ENCODE measurements at places on chromosomes 11 and 22.

- DNase-seq: no peak
Observed at GRCh38 chr11:120759046-120759445, 247.5 kb downstream of the GRIK4 start.

GRCh38 chr11:116930177-116930576 is 92.8 kb upstream of the APOA1 start:
- DNase-seq: no peak

GRCh38 chr22:36910461-36910860 is 3.0 kb upstream of the CSF2RB start:
- no peak for DNase-seq

DNA sequence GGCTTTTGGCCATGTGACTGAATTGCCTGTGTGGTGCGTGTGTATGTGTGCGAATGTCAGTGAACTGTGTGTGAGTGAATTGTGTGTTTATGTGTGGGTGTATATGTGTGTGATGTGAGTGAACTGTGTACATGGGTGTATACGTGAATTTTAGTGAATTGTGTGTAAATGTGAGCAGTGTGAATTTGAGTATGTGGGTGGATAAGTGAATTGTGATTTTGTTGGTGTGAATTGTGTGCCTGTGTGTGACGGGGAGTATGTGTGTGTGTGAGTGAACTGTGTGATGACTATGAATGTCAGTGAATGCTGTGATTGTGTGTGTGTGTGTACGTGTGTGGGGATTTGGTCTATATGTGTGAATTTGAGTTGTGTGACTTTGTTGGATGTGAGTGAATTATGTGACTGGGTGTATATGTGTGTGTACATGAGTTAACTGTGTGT is 3.5 kb downstream of the DDTL start:
- DNase-seq: no peak

- DNase-seq: peak; percentile 77
Observed at GRCh38 chr11:8018484-8019313, 31.6 kb downstream of the EIF3F start.

DNA sequence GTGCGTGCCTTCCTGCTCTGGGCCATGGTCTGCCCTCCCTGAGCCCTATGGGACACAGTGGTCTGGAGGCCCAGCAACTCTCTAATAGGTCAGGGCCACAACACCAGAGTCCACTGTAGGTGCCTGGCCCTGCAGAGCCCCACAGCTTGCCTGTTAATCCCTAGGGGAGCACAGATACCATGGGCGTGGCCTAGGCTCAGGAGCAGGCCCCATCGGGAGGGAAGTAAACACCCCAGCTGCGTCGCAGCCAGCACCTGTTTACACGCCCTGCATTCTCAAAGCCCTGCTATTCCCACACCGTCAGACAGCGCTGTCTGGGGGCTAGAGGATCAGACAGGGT is 2.5 kb downstream of the KCTD17 start:
- no peak for DNase-seq

GRCh38 chr11:111582881-111583280 is 19.4 kb upstream of the SIK2 start:
- no peak for DNase-seq

DNA sequence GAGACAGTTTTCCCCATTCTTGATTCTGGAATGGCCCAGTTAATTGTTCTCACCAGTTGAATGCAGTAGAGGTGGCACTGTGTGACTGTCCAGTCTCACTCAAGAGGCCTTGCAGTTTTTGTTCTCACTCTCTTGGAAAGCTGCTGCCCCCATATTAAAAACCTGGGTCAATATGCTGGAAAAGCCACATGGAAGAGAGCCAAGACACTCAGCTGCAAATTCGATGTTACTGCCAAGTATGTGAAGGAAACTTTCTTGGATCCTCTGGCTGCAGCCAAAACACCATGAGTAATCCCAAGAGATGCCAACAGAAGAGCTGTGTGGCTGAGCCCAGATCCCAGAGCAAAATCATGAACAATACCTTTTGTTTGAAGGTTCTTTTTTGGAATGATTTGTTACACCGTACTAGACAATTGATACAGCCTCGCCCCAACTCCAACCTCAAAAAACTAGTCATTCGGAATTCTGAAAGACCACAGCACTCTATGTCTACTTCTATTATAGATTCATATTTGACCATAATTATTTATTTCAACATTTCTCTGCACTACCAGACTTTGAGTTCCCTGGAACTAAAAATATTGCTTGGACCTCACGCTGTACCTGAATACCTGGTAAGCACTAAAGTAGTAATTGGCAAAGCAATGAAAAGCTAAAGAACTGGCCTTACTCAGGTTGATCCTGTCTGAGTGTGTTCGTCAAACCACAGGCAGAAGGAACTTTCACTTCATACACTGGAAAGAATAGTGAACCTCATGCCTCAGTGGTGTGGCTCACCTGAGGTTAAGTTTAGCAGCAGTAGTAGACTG is 378.8 kb downstream of the ETS1 start:
- peak; percentile 22 for DNase-seq

GRCh38 chr11:93537049-93537448 is 6.1 kb downstream of the SMCO4 start:
- DNase-seq: peak; percentile 66

DNA sequence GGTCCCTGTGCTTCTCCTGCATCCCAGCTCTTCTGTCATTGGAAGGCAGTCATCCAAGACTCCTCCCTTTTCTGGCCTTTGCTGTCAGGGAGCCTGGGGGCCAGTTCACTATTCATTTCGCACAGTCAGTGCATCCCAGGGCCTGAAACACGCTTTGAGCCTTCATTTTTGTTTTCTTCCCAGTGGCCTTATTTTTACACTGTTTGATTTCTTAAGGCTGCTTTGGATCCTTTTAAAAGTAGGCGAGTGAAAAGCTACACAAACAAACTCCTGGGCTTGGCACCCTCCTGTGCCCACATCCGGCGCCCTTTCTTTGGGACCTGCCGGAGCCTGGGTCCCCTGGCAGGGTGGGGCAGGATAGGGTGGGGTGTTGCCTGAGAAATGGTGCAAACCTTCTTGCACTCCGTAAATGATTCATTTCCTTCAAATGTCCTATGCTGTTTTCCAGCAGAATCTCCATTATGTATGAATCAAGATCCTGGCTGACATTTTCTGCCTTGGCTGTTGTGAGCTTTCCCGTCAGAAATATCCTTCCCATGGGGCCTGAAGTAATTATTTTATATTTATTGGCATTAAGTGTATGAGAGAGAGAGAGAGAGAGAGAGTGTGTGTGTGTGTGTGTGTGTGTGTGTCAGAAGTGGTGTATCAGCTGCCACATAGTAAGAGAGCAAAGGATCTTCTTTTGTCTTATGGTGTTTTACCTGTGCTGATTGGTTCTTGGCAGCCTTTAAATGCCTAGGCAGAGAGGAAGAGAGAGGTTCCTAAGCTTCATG is 45.6 kb downstream of the BCR start:
- no peak for DNase-seq

- DNase-seq: no peak
Observed at GRCh38 chr22:49614966-49615965, 212.4 kb downstream of the BRD1 start.

GRCh38 chr11:63997104-63997700 is 11.0 kb downstream of the OTUB1 start:
- DNase-seq: no peak

DNA sequence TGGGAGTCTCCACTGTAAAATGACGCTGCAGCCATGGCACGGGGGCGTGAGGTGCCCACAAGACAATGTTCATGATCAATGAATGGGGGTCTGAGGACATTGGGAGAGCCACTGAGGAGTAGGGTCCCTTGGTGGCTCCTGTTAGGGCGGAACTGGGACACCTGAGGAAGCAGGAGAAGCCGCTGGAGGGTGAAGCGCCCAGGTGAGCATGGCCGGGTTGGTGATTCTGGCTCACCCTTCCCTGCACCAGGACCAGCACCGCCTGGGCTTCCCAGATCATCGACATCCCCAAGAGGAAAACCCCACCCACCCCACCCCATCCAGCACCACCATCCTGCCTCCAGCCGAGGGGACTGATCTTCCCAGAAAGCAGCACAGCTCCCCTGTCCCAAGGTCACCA is 30.6 kb downstream of the SHANK2 start:
- DNase-seq: no peak

GRCh38 chr22:23497016-23497885 is 82.8 kb downstream of the IGLL1 start:
- DNase-seq: no peak

DNA sequence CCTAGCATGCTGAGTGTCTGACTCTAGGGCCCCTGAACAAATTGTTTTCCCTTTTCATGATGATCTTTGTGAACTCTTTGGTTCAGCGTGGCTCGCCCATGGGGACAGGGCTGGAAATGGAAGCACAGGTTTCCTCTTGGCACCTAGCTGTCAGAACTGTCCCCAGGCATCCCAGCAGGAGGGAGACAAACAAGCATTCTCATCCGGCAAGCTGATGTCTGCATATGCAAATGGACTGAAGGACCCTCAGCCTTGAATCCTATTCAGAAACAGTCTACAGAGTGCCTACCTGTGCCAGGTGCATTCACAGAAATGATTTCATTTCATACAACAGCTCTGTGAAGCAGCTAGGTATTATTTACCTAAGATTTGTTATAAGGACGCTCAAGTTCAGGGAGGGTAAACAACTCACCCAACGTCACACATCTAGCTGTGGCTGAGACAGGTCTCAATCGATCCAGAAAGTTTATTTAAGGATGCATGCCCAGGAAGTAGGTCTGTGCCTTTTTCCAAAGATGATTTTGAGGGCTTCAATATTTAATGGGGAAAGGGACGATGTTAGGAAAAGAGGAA is 176.4 kb downstream of the KIRREL3 start:
- DNase-seq: no peak

GRCh38 chr11:76445121-76446084 is 585 bp downstream of the EMSY start:
- peak; percentile 66 for DNase-seq

DNA sequence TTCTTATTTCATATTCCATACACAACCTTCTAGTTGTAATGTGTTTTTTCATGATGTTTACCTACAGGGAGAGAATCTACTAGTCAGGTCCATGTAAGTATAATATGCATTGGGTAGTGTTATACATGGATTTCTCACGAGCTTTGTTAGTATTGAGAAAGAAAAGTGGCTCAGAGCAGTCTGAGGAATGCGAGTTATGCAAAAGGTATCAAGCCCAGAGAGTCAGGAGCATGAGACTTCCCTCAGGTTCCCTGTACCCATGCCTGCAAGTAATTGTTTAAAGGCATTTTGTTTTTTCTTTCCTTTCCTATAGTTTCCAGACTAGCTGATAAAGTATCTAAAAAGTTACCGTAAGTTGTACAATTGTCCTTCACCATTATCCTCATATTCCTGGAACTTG is 66.1 kb downstream of the STK33 start:
- DNase-seq: no peak

DNA sequence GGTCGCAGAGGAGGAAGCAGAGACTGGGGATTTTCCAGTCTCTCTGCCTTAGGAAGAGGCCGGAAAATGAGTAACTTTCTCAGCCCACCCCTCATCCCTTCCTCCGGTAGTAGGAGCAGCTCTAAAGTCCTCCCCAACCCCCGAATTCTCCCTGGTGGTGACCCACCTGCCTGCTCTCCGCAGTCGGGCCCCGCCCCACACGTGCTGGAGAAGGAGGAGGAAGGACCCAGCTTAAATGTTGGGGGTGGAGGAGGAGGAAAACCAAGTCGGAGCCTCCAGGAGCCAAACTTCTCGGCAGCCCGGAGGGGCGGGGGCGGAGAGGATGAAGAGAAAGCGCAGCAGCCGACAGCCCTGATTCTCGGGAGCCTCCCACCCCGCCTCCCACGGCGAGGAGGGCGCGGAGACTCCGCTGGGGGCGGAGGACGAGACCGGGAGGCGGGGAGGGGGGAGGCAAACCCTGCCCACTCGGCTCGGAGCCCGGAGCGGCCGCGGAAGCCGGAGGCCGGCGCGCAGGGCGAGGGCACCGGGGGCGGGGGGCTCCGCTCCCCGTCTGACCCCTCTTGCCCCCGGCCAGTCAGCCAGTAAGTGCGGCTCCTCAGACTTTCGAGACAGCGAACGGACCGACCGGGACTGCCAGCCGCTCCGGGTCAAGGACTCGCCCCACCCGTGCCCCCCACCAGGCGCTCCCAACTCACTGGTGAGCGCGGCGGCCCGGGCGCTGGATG is at the start of gene TPBGL:
TSS of gene TPBGL (plus strand) at position 464 of the 725 bp plus-strand sequence. CDS start 276 bp downstream, outside the sequence.
- no peak for DNase-seq

DNA sequence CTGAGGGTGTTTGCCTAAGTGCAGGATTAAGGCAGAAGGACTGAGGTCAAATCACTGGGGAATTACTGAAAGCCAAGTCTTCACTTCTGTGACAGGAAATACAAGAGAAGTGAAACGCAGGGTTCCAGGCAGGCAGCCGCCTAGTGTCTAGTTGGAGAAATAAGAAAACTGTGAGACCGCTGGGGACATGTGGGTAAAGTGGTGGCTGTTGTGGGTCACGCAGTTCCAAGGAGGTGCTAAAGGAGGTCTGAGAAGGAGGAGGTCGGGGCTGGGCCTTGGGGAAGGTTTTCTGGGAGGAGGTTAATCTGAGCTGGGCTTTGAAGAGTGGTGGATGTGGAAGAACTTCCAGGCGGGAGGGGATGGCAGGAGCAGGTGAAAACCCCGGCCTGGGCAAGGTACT is 11.2 kb downstream of the MCM5 start:
- DNase-seq: no peak

DNA sequence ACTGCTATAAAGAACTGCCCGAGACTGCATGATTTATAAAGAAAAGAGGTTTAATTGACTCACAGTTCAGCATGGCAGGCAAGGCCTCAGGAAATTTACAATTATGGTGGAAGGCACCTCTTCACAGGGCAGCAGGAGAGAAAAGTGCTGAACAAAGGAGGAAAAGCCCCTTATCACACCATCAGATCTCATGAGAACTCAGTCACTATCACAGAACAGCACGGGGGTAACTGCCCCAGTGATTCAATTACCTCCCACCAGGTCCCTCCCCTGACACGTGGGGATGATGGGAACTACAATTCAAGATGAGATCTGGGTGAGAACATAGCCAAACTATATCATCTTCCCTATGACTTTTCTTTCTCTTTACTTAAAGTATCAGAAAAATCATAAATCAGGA is 104.0 kb upstream of the SYN3 start:
- no peak for DNase-seq

GRCh38 chr22:44938886-44939285 is 70.9 kb downstream of the PHF21B start:
- no peak for DNase-seq

GRCh38 chr11:1817511-1817910 is 17.3 kb upstream of the SYT8 start:
- no peak for DNase-seq

DNA sequence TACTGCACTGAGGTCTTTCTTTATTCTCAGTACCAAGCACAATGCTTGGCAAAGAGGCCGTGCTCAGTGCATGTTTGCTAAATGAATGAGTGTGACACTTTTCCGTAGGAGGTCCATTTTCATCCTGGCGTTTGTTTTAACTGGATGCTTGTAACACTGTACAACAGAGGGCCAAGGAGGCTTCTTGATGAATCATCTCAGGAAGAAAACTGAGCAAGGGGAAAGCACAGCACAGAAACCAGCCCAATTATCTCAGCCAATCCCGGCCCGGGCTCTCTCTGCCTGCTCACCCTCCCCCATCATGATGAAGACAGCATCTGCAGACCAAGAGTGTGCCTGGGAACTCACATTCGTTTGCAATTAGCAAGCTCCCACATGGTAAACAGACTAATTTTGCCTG is 570.3 kb downstream of the OPCML start:
- no peak for DNase-seq
